Peyer's patch (tissue), 4 donors: ENCODE measurements at places on chromosomes 2 and 18. TPM values are rescaled to one million over a fixed set of nuclear protein-coding genes. Genes with fewer than 3 reads are reported as not detected.

Gene SP110
- total RNA-seq = 181 TPM

Gene LANCL1
- total RNA-seq = 17.0 TPM

- H3K27me3 ChIP-seq = no peaks in the 10 kb centered on the region
- H3K4me1 ChIP-seq = no peaks in the 10 kb centered on the region
- H3K27ac ChIP-seq = no peak overlapping the region
- no peak for DNase-seq
- H3K4me3 ChIP-seq = no peak overlapping the region
Measured at GRCh38 chr2:211664321-211664720, 874.3 kb downstream of the ERBB4 start.

DNA sequence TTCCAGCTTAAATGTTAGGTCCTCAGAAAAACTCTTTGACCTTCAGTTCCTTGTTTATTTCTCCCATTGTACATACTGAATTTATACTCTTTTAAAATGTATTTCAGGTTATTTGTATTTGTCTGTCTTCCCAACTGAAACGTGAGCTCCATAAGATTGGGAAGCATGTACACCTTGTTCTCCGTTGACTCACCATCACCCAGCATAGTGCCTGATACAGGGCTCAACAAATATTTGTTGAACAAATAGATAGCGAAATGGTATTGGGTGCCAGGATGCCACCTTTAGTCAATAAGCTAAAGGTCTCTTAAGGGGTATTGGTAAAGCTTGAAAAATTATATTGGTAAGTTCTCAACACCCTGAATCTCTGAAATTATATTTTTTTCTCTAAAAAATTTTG is 1841.3 kb upstream of the CELF4 start:
- H3K27ac ChIP-seq = no peak overlapping the region
- no peak for DNase-seq
- no peaks in the 10 kb centered on the region for H3K4me1 ChIP-seq
- no peaks in the 10 kb centered on the region for H3K36me3 ChIP-seq
- no peaks in the 10 kb centered on the region for H3K27me3 ChIP-seq

Gene RAPGEF4
- total RNA-seq = 4.8 TPM

DNA sequence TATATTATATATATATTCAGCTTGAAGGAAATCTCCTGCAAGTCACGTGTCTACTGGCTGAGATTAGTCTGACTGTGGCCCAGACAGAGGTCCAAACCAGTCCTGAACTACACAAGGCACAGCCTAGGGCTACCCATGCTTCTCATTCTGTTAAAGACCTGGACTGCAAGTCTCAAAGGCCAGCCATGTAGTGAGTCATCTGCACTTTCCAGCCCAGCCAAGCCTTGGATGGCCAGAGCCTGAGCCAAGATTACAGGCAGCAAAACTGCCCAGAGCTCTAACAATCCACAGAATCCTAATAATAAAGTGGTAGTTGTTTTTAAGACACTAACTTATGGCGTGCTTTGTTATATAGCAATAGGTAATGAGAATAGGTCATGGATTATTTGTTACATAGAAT is 259.6 kb downstream of the SS18 start:
- no peaks in the 10 kb centered on the region for H3K27me3 ChIP-seq
- H3K4me1 ChIP-seq = no peaks in the 10 kb centered on the region
- H3K36me3 ChIP-seq = no peaks in the 10 kb centered on the region
- no peak overlapping the region for H3K4me3 ChIP-seq
- H3K27ac ChIP-seq = no peak overlapping the region

Gene ANKRD36B
- total RNA-seq = 28.5 TPM

Gene GALR1
- total RNA-seq = not detected
